Stimulated activated naive CD8-positive, alpha-beta T cell treated with anti-CD3 and anti-CD28 coated beads, Interleukin-15, Interleukin-2, amounts not matched to agents 100 U/mL and 50 U/mL, for 24 hours (primary cell): ENCODE measurements at places on chromosomes 2 and 18.

- no peak for DNase-seq
Measured at GRCh38 chr18:23635283-23636070, 27.2 kb downstream of the ANKRD29 start.

DNA sequence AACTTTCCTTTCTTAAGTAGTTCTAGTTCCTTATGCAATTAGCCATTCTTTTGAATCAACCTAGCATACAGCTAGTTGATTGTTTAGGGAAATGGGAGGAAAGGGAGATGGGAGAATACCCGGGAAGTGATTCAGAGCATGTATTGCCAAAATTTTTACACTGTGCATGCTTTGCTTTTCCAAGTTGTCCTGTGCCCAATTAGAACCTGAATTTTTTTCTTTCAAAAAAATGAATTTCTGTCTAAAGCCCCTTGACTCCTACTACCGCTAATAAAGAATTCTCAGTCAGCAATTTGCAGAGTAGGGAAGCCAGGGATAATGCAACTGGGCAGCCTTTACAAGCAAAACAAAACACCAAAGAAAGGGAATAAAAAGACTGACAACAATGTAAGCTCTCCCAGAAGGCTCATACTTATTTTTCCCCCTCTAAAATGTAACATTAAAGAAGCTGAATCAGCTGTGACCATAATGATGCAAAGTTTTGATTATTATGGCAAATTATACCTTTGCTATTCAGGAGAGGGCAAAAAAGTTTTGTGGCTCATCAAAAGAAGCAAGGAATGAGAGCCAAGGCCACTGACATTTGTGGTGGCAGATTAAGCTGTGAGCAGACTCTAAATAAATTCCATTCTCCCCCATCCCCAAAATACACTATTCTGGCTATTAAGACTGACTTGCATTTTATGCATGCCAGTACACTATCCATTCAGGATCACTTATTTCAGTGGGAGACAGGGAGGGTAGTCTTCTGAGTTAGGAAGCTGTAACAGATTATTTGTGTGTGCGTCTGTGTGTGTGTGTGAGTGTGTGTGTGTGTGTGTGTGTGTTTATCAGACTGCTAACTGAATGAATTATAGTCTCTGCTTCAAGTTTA is 174.3 kb downstream of the ERBB4 start:
- no peak for DNase-seq

DNA sequence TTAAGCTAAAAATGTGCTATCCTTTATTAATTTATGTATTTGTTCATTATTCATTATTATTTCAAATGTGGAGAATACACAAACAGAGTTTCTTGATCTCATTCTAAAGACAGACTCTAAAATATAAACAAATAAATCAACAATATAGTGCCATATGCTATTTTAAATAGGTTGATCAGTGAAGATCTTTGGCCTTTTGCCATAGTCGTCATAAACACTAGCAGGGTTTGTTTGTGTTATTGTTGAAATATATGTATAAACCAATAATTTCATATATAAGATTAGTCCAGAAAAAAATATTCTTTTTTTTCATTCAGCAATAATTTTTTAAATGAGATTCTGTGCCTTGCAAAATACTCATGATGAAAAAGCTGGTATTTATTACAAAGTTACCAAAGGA is 62.1 kb upstream of the KYNU start:
- DNase-seq = no peak

- no peak for DNase-seq
Measured at GRCh38 chr18:79870301-79871025, 72.7 kb downstream of the KCNG2 start.

- DNase-seq = no peak
Measured at GRCh38 chr2:240139666-240140393, 628 bp downstream of the OTOS start.

DNA sequence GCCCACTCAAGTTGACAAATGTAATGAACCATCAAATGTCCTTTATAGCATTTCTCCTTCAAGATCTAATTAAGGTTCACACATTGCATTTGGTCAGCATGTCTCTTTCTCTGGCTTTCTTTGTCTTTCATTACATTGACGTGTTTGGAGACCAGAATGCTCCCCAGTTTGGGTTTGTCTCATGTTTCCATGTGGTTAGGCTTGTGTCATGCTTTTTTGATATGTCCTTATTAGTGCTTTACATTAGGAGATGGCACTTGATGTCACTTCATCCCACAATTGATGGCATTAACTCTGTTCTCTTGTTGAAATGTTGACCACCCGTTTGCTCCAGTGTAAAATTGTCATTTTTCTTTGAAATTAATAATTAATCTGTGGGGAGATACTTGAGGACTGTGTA is 165.8 kb downstream of the AKAIN1 start:
- DNase-seq = no peak

- DNase-seq = no peak
Measured at GRCh38 chr18:3748086-3748485, 298.1 kb downstream of the TGIF1 start.

DNA sequence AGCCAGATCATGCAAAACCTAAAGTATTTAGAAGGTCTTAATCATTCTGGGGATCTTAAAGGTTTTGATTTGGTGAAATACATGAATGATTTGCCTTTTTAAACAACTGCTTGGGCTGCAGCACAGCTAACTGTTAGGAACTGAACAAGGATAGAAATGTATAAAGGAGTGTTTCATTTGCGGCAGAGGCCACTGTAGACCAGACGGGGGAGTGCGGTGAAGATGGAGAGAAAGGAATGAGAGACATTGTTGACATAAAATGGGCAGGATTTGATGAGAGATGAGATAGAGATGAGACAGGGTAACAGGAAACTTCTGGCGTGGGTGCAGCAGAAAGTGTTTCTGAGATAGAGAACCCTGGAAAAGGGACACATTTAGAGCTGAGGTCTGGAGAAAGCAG is 308.1 kb downstream of the TMX3 start:
- no peak for DNase-seq

DNA sequence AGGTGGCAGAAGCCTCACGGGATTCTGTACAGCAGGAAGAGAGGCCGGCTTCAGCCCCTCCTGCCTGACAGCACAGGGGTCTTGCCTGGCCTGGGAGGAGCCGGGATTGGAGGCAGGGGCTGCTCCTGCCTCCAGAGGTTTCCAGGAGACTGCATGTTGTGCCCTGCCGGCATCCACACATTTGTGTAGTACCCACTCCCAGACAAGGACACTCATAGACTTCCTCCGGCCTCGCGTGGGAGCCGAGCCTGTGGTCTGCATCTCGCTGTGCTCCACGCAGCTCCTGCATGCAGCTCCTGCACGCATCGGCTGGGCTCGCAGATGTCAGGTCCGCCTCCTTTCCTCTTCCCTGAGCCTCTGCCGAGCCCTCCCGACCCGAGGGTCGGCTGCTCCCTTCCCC is 34.7 kb downstream of the TPO start:
- no peak for DNase-seq

- DNase-seq = no peak
Measured at GRCh38 chr2:79716266-79716665, 203.4 kb downstream of the CTNNA2 start.

DNA sequence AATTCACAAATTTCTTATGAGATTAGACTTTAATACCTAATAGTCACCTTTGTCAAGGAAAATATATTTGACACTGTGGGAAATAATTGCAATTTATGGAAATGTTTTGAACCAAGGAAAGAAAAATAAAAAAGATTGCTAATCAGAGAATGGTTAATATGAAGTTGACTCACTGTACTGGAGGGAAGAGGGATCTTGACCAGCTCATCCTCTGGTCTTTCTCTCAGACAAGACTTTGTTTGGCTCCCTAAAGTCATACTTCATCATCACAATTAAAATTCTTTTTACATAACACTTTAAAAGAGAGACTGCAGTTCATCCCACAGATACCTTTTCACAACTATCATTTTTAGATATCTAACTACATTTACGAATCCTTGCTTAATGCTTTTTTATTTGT is 538.5 kb upstream of the ZEB2 start:
- no peak for DNase-seq

DNA sequence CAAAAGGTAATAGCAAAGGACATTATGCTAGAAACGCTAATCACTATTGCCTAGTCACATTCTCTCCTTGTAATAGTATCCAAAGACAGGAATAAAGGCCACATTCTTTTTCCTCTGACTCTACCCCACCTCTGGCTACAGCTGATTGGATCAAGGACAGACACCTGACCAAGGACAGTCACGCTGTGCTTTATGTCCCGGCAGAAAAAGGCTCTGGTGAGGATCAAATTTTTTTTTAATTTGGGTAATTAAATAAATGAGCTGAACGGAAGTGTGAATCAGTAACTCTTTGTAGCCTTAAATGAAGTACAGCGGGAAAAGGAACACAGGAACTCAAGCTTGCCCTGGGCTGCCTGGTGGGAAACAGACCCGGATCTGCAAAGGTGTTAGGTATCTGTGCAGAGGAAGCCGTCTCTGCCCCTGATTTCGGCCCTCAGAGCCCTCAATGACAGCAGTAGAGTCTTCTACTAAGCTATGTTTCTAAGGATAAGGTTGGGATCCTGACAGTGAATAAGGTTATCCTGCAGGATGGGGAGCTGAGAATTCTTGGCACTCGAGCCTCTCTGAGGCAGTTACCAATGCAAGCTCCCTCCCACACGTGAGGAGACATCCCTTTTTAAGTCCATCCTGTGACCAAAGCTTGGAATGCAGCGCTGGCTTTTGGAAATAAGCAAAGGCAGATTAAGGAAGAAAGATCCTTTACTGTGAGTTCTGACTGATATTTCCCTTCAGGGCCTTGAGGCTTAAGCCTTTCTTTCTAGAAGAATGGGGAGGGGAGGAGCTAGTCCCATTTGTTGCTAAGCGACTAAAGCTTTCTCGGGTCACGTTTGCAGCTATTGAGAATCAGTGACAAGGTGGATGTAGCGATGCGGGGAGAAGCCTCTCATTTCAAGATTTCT is 37.8 kb upstream of the IKZF2 start:
- DNase-seq = no peak

GRCh38 chr2:37688771-37689468 is 17.5 kb upstream of the CDC42EP3 start:
- DNase-seq = no peak

- DNase-seq = no peak
Measured at GRCh38 chr2:23620841-23621341, 235.9 kb downstream of the KLHL29 start.
